ENCODE measurements at places on chromosomes 3 and 15.

DNA sequence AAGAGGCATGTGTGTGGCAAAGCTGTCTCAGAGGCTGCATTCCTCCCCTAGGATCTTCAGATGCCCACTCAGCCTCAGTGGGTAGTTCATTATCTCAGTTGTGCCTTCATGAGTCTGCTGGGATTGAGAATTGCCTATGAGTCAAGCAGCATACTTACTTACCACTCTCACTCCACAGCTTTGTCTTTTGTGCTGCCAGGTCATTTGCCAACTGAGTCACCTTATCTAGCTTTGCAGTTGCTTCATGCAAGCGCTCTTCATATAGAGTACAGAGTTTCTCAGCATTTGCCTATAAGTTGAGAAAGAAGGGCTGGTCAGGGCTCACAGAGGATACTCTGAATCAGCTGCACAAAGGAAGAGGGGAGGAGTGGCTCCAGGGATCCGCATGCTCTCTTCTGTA lies 89.5 kb downstream of the MYH15 start:
- DNase-seq: no peak

DNA sequence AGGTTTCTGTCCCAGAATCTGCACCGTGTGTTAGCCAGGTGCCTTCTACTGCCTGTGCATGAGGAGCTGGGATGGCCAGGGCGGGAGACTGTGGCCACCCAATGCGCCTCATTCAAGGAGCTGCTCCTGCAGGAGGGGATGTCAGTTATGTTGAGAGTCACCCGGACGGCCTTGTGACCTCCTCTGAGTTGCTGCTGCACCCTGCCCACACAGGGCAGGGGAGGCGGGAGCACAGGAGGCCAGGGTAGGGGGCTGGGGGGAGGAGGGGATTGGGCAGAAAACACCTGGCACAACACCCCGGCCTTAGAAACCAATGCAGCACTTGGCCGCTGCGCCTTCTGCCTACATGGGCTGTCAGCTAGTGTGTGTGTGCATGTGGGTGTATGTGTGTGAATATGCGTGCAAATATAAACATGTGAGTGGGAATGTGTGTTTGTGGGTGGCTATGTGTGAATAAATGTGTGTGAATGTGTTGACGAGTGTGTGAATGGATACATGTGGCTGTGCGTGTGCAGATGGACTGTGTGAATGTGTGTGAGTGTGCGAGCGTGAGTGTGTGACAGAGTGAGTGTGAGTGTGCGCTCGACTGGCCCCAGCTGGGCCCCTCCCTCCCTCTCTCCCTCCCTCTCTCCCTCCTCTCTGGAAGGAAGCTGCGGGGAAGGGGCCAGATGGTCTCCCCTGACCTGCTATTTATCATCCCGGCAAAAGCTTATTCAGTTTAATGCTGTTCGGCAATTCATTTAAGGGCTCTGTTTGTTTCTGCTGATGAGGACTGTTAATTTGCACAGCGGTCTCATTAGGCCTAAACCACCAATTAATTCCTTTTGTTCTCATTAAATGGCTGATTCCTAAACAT lies 106.9 kb downstream of the TLE3 start:
- no peak for DNase-seq

- no peak for DNase-seq
Observed at GRCh38 chr15:76846782-76847181, 58.4 kb downstream of the SCAPER start.

DNA sequence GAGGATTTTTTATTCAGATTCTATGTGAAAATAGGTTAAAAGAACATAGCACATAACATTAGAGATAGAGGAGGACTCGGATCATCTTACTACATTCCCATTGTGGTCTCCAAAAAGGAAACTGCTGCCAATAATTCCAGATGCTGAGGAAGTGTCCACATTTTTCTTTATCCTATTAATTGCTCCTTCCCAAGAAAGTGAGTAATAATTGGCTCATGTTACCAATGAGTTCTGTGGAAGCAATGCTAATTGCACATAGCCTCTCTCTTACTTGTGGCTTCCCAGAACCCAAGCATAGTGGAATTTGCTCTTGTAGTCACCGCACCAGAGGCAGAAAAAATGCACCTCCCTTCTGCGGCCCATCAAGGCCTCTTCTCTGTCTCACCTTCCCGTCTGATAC lies 208.4 kb downstream of the PLOD2 start:
- DNase-seq: no peak

GRCh38 chr15:37015451-37015850 lies 84.9 kb downstream of the MEIS2 start:
- DNase-seq: no peak

GRCh38 chr15:93179072-93179471 lies 90.1 kb upstream of the RGMA start:
- DNase-seq: no peak

DNA sequence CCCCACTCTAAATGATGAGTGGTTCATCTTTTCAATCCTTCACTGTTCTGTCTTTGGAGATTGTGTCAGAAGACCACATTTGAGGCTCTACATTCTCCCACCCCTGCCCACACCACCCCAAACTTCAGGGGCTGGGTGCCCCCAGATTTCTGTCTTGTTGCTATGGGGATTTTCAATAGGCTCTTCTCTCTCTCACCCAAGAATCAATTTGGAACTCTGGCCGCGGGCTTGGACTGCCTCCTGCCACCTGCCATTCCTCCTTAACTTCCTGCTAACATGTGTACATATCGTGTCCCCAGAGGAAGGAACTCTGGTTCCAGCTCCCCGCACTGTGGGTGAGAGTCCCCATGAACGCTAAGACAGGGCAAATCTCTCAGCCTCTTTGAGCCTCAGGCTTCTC lies 67.4 kb upstream of the LARS2 start:
- DNase-seq: no peak

DNA sequence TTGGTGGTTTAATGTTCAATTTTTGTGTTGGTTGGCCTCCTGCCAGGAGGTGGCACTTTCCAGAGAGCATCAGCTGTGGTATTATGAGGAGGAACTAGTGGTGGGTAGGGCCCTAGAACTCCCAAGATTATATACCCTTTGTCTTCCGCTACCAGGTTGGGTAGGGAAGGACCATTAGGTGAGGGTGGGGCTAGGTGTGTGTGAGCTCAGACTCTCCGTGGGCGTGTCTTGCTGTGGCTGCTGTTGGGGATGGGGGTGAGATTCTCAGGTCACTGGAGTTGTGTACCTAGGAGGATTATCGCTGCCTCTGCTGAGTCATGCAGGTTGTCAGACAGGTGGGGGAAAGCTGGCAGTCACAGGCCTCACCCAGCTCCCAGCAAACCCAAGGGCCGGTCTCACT lies 187.1 kb downstream of the DPH6 start:
- no peak for DNase-seq

GRCh38 chr15:89533861-89534544 lies 37.6 kb upstream of the RHCG start:
- no peak for DNase-seq

GRCh38 chr3:180749322-180749721 lies 70.0 kb upstream of the CCDC39 start:
- no peak for DNase-seq

DNA sequence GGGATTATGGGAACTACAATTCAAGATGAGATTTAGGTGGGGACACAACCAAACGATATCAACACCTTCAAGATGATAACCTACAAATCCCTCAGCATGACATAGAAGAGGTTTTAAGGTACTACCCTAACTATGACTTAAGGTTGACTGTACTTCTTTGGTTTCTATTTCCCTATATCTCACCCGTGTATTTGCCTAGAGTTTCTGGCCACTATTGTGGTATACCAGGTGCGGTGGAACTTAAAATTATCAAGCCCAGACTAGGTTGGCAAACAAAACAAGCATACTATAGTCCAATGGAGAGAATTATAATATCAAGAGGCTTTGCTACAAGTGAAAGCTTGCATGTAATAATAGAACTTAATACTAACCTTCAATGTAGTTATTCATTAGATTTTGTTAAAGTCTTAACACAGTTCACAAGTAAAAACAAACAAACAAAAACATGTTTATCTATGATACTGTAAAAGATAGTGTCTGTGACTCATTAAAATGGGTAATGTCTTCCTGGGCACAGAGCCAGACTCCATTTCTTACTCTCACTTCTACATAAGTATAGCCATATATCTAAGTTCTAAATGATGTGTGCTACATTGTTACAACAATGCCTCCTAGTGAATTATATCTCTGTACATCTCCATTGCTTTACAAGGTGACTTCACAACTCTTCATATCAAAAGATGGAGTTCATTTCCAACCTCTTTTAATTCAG lies 479.1 kb downstream of the ZBBX start:
- DNase-seq: no peak

- no peak for DNase-seq
Observed at GRCh38 chr3:14472471-14473351, 67.4 kb downstream of the GRIP2 start.

DNA sequence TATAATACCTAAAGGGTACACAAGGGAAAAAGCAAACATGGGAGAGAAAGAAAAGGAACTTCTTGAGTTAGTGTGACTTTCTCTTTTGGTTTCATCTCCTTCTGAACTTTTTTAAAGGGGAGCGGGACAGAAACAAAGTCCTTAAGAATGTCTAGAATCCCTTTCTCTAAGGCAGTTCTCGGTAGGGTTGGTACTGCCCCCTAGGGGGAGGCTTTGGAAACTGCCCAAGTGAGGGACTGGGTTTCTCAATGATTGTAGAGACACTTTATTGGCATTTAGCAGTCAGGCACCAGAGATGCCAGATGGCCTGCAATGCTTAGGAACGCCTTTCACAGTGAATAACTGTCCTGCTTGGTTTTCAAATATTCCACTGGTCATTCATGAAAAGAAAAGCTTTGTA lies 172.7 kb downstream of the WDR72 start:
- DNase-seq: no peak

DNA sequence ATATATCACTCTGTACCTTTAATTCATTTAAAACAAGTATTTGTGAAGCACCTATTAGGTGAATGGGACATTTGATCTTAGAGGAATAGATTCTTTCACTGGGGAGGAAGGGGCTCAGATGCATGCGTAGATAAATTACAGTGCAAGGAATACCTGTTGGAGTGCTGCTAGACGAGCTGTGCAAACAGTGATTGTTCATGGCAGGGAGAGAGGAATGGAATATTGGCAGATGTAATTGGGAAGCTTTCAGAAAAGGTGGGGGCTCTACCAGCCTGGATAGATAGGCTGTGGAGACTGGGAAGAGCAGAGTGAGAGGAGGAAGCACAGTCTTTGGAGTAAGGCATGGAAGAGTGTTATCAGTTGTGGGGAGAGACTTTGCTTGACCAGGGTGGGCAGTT lies 116.8 kb downstream of the AKAP13 start:
- no peak for DNase-seq

GRCh38 chr3:12591997-12592715 lies 35.3 kb downstream of the MKRN2 start:
- DNase-seq: no peak

GRCh38 chr3:72786668-72787067 lies 61.6 kb downstream of the SHQ1 start:
- no peak for DNase-seq

DNA sequence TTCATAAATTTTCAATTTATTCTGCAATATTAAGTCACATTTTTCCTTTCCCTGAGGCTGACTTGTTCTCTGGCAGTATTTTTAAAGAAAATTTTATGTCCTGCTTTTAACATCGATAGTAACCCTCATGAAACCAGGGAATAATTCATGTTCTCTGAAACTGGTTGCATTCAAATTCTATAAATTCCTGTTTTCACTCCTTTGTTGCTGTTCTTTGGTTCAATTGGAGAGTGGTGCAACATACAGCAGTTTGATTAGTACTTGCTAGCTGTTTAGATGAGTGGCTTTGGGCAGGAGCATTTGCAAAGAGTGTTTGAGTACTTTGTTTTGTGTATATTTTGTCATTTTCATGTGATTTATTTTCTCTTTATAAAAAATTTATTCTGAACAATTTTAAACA lies 19.2 kb downstream of the ZIC1 start:
- no peak for DNase-seq

DNA sequence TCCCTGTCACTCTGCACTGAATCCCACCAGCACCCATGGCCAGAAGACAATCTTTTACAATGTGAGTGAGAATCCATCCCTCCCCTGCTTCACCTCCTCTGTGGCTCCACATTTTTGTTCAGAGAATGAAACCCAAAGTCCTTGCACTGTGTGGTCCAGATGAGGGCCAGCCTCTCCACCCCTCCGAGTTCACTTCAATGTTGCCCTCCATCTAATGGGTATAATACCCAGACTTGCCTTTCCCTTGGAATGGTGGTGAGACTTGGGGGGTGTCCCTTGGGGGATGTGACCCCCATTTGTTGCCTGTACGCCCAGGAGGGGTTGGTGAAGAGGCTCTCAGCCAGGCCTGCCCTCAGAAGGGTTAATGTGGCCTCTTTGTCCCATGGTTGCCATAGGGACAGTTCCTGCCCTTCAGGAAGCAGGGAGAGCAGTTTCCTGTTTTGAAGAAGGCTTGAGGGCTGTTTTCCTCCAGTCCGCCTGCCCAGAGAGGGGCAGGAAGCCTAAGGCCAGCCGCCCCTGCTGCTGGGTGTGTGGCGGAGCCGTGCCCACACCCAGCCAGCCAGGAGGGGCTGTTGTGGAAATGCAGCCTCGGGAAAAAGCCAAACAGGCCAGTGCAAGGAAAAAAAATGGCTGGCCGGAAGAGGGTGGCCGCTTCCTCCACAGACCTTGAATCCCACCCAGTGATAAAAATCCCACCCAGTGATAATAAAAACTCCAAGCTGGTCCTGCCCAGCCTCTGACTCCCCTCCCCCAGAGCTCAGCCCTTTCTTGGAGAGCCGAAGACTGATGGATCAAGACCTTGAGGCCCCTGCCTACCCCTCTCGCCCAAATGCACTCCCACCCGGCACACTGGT lies 14.6 kb upstream of the FGD5 start:
- DNase-seq: no peak

DNA sequence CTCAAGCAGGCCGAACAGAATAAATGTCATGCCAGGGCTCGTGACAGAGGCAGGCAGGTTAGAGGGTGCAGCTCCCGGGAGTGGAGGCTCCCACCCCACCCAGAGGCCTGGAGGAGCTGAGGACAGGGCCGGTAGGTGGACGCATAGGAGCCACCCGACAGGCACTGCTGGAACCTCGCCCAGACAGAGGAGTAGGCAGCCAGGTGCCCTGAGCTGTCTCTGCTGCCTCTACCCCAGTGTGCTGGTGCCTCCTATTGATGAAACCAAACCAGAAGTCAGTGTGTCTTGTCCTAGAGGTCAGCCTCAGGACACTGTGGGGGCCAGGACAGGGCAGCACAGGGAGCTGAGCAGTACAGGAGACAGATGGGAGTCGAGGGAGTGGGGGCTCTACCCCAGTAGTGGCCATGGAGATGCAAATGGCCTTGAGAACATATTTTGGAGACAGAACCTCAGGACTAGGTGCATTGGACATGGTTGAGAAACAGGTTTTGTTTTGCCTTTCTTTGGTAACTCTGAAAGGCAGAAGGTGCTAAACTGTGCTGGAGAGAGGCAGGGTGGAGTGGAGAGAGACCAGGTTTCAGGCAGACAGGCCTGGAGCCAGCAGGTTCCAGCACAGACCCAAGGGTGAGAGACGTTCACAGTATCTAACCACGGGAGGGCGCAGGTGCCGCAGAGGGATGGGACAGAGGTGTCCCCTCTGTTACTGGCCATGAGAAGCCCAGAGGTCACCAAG lies 15.4 kb upstream of the KLF15 start:
- DNase-seq: no peak

DNA sequence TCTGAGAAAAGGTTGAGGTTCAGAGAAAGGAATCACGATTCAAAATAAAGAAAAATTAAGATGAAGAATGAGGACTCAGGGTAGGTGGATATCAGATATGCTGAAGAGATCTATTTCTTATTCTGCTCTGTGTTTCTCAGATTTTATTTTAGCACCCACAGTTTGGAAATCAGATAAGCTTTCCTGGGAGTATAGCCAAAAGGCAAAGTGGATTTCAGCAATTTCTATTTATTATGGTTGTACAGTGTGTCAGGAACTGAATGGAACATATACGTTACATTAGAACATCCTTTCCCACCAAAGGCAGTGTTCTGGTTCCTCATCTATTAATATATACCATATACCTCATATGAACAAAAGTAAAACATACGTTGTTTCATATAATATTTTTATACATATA lies 18.9 kb downstream of the PEX5L start:
- no peak for DNase-seq
